Stimulated activated CD4-positive, alpha-beta T cell treated with anti-CD3 and anti-CD28 coated beads, TNF-alpha, amount 100 ng/mL, for 4 hours (primary cell): ENCODE measurements at places on chromosomes 4 and X.

GRCh38 chr4:56038487-56039162, 89.9 kb downstream of the CEP135 start:
- DNase-seq, result no peak

DNA sequence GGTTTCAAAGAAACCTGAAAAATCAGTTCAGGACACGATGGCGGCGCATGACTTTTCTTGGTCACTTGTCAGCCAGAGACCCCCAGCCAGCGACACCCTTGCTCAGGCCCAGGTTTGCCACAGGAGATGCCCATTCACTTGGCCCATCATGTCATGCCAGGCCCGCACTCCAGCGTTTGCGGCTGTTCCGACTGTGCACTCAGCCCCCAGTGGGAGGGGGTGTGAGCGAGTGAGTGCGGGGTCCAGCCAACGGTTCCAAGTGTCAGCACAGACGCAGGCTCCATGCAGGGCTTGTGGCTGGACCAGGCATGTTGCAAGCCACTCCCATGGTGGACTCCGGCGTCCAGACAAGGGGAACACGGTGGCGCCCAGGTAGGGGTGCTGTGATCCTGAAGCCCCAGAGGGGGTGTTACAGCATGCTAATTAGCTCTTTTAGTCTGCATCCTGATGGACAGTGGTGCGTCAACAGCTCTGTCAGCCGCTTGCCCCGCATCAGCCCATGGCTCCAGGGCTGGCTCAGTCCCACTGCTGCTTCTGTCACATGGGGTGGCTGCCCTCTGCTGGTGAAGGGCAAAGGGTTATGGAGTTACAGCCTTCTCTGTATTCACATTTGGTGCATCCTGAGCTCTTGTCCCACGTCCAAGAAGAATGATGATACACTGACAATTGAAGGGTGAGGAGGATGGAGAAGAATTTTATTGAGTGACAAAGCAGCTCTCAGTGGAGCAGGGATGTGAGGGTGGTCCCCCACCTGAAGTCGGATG, 3.7 kb upstream of the MAEA start:
- no peak for DNase-seq

GRCh38 chrX:34659575-34659974, 2.5 kb upstream of the TMEM47 start:
- no peak for DNase-seq

DNA sequence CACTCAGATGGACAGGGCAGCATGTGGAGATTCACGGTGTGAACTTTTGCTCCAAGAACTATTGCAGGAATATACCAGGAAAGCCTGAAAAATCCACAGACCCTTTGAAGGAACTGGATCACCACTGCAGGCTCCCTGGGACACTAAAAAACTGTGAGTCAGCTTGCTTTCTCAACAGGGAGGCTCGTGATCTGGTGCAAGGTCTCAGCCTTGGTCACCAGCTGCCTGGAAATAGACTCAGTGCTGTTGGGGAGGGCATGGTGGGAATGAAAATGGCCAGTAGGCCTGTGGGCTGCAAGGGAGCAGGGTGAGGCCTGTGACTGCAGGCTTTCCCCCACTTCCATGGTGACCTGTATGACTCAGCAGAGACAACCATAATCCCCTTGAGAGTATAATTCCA, 426.4 kb upstream of the RPS6KA3 start:
- no peak for DNase-seq

DNA sequence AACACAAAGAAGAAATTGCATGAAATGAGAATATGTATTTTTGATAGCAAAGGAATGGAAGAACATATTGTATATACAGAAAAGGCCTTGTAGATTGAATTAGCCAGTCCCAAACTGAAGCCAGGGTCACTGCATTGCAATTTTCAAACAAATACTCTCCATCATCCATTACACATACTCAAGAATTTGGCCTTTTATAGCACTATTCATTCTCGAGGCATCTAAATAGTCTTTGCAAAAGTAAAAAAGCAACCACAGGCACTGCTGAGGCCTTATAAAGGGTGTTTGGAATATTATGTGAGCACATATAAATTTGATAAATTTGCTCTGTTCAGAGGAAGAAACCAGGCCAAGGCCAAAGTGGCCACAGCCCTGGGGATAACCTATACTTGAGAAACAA, 123.0 kb downstream of the ZNF827 start:
- no peak for DNase-seq

DNA sequence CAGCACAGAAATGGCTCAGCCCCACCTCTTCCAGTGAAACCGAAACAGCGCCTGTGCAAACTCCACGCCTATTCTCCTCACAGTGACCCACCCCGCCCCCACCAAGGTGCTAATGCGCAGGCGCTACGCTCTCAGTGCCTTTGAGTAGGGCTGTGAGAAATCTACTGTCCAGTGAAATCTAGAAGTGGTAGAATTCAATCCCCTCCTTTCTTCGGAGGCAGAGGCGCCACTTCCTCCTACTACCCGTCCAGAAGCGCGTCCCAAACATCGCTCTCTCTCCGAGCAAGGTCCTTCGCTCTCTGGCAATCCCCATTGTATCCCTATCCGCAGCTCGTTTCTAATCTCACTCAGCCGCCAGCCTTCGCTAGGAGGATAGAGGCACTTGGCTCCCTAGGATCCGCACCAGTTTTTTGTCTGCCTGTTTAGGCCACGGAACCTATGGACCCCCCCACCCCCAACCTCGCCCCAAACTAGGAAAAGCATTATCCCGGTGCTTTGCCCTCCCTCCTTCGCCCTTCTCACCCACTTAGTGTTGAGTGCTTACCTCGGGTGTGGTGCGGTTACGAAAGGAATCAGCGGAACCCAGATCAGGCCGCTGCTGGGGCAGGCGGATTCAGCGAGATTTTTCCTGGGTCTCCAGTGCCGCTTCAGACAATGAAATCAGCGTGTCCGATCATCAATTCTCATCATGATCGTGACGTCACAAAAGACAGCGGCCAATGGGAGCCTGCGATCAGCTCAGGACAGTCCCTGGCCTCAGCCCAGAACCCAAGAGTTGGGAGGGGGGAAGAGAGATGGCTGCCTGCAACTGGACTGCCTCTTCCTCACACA, at the start of gene HDX:
TSS of gene HDX (minus strand) at position 656 of the 831 bp plus-strand sequence. CDS start 27,056 bp downstream, outside the sequence.
- peak; percentile 50 for DNase-seq

GRCh38 chrX:53287493-53288138, 6.2 kb upstream of the IQSEC2 start:
- no peak for DNase-seq

DNA sequence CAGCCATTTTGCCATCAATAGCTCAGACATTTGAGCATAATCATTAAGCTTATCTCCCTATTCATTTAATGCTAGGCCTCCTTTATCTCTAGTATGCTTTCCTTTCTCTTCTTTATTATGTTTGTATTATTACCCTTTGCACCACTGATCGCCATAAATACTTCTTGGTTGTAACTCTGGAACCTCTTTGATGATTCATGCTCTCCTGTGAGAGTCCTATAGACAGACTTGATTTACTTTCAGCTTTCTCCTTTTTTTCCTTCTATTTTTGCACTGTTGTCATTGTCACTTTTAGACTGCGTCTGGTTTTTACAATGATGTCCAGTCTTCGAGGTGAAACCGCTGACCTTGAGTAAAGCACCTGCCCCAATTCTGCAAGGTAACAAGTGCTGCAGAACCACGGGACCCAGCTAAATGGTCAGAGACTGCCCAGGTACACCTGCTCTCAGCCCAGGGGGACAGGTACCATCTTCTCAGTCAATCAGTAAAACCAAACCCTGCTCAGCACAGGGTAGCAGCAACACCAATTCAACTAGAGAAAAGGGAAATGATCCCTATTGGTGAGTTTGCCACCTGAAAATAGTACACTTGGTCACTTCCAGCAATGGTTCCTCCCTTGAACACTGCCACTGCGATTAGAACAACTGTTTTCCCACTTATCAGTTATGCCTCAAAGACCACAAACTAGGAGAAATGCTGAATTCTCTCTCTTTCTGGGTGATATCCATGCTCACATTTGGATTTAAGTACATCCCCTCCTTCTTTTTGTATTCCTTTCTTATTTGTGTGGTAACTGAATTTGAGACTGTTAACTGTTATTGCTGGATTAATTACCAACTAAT, 125.1 kb downstream of the MAML3 start:
- no peak for DNase-seq

- DNase-seq, result no peak
These were observed 637.8 kb upstream of the ADGRL3 start for GRCh38 chr4:60562334-60562733.

- DNase-seq, result no peak
These were observed 76.7 kb downstream of the NLGN4X start for GRCh38 chrX:6151971-6152370.
